Fibroblast of skin of abdomen (primary cell): ENCODE measurements at places on chromosomes 6 and 20.

- peak; percentile 98 for DNase-seq
Observed at GRCh38 chr20:31543966-31544598, 29.8 kb downstream of the HM13 start.

GRCh38 chr6:65545920-65546319 is 161.1 kb downstream of the EYS start:
- no peak for DNase-seq

DNA sequence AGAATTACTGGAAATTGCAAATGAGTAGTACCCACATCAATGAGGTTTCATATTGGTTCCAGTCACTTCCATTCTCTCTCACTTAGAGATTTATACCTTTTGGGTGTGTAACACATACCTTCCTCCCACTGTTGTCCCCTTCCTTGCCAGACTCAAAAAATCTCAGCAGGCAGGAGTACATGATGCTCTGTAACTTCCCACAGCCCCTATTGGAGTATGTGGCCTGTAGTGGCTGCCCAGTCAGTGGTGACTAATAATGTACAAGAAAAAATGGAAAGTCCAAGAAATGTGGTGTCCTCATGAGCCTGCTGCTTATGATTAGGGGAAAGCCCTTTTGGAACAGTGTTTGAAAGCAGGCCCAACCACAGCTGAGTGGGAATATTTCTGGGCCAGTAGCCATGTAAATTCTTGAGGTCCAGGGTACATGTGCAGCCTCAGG is 312.0 kb downstream of the ZFAND3 start:
- DNase-seq: peak; percentile 98

- DNase-seq: no peak
Observed at GRCh38 chr6:13866301-13866700, 51.9 kb upstream of the MCUR1 start.

GRCh38 chr20:7269452-7269851 is 502.0 kb downstream of the BMP2 start:
- no peak for DNase-seq

- DNase-seq: no peak
Observed at GRCh38 chr6:130615816-130616215, 211.4 kb upstream of the SMLR1 start.

GRCh38 chr6:72376736-72377135 is 245.1 kb upstream of the KCNQ5 start:
- no peak for DNase-seq
